ENCODE measurements at places on chromosomes 11 and 22.

DNA sequence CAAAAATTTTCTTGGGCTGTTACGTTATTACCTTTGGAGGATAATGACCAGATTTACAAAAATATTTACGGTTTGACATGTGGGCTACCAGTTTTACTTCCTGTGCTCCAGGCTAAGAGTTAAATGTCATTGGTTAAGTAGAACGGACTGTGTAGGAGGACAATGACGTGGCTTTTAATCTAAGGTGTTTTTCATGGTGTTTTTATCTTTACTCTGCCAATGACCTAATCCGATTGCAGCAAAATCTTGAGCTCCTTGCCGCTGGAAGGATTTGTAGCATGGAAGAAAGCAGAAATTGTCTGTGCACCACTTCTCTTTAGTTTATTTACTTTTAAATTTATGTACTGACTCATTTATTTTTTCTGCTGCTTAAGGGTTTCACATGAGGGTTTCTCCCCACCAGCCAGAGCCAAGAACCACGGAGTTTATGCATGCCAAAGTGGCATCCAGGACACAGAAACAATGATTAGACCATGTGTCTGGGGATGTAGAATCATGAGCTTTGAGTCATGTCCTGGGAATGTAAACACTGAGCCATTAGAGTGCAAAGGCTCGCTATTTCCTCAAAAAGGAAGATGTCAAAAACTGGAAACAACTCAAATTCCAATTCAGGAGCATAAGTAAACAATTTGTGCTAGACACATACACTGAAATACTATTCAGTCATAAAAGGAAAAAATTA, 1.9 kb upstream of the CARD16 start:
- no peak for DNase-seq

DNA sequence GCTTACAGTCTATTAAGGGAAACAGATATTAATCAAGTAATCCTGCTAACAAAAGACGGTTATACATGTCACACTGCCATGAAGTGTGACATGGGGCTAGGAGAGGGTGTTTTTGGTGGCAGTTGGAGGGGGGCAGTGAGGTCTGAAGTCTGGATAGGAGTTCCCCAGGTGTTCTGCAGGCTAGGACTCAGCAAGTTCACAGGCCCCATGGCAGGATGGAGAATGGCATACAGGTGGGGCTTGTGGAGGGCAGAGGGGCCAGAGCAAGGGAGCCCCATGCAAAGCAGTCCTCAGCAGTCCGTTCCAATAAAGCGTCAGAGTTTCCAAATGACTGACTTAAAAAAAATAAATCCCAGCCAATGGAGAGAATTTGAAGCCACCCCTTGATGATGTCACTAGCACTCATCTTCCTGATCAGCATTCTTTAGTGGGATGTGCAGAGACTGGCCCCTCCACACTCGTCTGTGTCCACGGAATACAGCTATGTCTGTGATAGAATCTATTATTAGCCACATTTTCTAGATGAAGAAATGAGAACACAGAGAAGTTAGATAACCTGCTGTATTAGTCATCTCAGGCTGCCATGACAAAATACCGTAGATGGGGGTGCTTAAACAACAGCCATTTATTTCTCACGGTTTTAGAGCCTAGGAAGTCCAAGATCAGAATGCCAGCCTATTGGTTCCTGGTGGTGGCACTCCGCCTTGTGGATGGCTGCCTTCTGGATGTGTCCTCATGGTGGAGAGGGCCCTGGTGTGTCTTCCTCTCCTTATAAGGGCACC, 32.6 kb downstream of the PRDM11 start:
- peak; percentile 46 for DNase-seq

GRCh38 chr11:127994736-127995135, 592.6 kb downstream of the ETS1 start:
- DNase-seq: no peak

- no peak for DNase-seq
These were observed 1356.2 kb downstream of the FAM181B start for GRCh38 chr11:81377418-81377817.

Measured in Karpas-422 (cell line).